Stimulated activated CD4-positive, alpha-beta T cell treated with anti-CD3 and anti-CD28 coated beads, Interleukin-15, amount 100 ng/mL, for 1 hour (primary cell): ENCODE measurements at places on chromosomes 4 and X.

GRCh38 chrX:10098270-10098713 lies 58.5 kb upstream of the CLCN4 start:
- DNase-seq: peak; percentile 35

DNA sequence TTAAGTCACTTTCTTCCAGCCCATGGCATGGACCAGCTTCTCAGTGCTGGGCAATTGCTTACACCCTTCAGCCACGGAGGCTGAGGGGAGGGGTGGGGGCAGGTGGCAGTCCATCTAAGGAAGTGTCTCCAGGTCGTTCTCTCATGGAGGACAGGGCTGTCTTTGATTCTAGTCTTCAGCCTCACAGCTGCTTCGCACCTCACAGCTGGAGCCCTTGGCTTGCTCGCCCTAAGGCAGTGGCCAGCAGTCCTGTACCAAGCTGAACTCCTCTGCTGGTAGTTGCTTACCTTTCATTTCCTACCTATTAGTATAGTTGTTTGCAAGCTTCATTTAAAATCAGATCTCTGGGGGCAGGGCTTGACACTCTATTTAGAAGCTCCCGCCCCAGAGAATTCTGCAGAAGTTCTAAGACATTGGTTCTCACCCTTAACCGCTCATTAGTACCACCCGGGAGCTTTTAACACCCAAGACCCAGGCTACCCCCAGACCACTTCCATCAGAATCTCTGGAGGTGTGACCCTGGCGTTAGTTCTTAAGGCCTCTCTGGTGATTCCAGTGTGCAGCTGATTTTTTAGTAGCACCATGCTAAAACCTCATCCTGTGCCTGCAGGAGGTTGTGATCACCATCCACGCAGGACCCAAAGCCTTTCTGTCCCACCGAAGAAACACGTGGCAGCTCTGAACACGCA lies 386.8 kb downstream of the UNC5C start:
- no peak for DNase-seq

DNA sequence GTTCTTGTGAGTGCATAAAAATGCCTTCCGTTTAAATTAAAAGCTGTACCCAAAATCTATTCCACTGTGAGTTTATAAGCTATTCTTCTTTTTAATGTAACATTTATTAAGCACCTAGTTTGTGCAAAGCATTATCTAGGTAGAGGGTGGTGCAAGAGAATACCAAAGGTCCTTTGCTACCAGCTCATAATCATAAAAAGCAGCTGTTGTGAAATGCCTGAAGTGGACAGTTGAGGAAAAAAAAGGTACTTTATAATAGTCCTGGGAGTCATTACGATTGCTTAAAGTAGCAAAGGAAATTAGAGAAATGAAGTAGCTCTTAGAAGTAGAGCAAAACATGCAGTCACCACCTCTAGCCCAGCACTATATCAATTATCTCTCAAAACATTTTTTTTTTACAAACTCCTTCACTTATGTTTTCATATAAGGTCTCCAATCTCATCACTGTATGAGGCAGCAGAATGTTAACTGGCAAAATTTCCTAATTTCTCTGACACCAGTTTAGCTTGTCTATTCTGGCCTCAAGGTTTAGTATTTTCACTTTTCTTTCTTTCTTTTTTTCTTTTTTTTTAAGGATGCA lies 2.1 kb downstream of the MBNL3 start:
- DNase-seq: no peak

GRCh38 chr4:105145156-105145902 lies 1.3 kb upstream of the TET2 start:
- DNase-seq: no peak

DNA sequence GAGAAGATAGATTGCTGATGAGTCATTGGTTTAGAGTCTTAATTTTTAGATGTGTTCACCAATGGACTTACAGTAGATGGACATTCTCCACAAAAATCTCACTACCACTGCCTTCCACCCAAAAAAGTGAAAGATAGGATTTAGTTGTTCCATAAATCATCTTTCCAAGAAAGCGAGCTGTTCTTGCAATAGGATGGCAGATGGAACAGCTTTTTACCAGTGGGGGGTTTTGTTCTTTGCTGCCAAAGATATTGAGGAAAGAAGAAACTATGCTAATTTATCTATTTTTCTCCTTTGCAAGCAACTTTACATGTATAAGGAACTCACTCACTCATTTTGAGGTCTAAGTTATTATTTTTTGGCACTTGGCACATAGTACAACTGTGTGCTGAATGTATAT lies 109.5 kb downstream of the ADGRL3 start:
- DNase-seq: no peak

GRCh38 chr4:76896614-76897535 lies 1.1 kb downstream of the SOWAHB start:
- DNase-seq: no peak

GRCh38 chr4:168124008-168124641 lies 31.8 kb downstream of the ANXA10 start:
- DNase-seq: no peak

DNA sequence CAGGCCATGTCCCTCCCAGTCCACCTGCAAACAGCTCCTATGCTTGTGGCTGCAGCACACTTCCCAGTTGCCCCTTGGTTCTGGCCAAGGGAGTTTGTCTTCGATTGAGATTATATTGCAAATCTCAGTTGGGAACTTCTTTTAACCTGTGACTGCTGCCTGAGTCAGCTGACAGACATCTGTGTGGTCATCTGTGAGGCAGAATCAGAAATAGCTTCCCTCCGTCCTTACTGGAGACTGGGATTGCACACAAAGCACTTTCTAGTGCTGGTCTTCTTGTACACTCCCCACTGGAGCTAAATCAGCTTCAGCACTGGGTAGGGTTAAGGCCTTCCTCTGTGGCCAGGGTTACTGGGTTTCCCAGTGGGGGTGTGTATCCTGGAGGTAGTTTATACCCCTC lies 34.3 kb downstream of the ZNF330 start:
- DNase-seq: no peak

GRCh38 chr4:176920694-176921093 lies 128.0 kb upstream of the VEGFC start:
- DNase-seq: no peak

GRCh38 chr4:8108261-8108660 lies 50.4 kb downstream of the ABLIM2 start:
- DNase-seq: no peak

DNA sequence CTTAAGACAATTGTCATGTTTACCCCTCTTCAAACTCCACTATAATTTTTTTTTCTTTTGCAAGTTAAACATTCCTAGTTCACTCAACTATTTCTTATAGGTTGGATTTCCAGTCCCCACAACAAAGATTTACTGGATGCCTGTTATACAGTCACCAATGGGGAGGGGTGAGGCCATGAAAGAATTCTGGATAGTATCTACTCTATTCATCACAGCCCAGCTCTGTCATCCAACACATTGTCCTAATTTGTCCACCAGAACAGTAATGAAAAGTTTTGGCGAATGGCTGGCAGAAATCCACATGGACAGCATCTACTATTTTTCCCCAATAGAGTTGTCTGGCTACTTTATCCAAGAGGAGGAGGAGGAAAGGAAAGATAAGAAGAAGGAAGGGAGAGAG lies 192.7 kb upstream of the S100G start:
- no peak for DNase-seq

GRCh38 chr4:16171831-16172230 lies 54.4 kb downstream of the TAPT1 start:
- DNase-seq: no peak

GRCh38 chr4:116122124-116122523 lies 963.3 kb downstream of the TRAM1L1 start:
- DNase-seq: no peak

DNA sequence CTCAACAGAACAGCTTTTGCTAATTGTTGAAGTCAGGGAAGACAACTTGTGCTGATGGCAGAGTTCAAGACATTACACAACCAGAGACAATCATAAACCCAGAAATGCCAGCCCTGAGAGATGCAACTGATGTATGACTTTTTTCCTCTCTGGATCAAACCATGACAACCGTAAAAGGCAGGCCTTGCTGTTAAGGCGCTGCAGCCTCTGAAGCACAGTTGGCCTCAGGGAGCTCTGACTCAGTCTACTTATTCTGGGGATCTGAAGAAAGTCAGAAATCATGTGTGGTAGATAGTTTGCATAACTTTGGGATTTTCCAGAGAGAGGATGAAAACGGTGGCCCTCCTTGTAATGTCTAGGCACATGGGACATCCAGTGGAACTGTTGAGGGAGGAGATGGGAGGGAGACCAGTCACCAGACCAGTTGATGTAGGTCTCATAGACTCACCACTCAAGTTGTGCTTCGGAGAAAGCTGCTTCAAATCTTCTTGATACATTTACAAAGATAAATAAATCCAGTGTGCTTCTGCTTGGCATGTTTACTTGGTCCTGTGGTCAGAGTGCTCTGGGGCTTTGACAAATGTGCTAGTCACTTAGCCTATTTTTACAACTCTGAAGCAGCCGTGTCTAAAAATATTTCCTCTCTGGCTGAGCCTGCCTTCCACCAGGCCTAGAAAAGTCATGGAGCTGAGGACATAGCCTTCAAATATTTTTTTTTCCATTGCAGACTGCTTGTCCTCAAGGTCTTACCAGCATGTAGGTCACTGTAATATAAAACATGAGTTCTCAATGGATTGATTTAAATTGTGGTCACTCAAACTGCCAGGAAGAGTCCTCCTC lies 7.5 kb downstream of the HADH start:
- no peak for DNase-seq

- DNase-seq: no peak
Measured at GRCh38 chrX:40845331-40845911, 110.1 kb upstream of the MED14 start.

DNA sequence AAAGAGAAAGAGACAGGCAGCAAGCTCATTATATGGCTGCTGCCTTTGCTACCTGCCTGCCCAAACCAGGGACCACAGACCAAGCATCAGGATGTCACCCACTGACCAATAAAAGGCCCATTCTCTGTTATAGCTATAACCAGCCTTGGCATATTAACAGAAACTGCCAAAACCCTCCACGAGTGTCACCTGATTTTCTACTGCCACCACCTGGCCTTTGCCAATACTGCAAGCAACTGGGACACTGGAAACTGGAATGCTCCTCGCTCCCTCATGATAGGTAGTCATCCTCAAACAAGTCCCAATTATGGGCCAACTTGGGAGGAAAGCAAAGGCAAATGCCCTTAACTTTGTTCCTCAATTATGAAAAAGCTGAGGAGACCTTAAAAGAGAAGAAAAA lies 76.0 kb downstream of the SPIN4 start:
- DNase-seq: no peak

GRCh38 chr4:185740471-185740873 lies 71.5 kb downstream of the SORBS2 start:
- no peak for DNase-seq

GRCh38 chr4:25441519-25442117 lies 64.6 kb downstream of the ANAPC4 start:
- DNase-seq: no peak

- DNase-seq: no peak
Measured at GRCh38 chrX:9345957-9346356, 118.9 kb upstream of the TBL1X start.

DNA sequence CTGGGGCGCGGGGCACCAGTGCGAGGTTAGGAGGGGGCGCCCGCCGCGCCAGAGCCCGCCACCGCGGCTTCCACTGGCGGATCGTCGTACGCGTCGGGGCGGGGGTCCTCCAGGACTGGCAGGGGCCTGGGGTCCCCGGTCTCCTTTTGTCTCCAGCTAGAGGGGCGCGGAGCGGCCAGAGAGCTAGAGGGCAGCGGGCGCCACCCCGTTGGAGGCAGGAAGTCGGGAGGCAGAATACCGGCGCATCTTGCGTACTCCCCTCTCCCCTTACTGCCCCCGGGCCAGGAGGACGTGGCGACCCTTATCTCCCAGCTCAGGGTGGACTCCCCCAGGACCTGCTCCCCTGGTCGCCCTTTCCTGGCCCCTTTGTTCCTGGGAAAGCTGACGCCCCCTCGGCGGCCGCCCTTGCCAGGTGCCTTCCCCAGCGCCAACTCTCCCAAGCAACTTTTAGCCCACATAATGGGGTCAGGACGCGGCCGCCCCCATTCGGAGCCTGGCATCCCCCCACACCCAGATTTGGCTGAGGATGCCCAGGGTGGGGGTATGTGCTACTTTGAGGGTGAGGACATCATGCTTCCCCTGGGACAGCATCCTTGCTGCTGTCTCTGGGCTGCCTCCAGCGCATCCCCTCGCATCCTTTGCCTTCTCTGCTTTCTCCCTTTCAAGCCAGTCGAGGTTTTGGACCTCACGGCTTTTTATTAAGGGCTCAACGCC lies 933 bp downstream of the CNKSR2 start:
- peak; percentile 1 for DNase-seq

GRCh38 chr4:165555302-165555701 lies 176.5 kb downstream of the CPE start:
- no peak for DNase-seq

- no peak for DNase-seq
Measured at GRCh38 chr4:141885112-141885511, 248.7 kb downstream of the IL15 start.
